Osteoblast (primary cell): ENCODE measurements at places on chromosomes 1 and 21. TPM values are rescaled to one million over a fixed set of nuclear protein-coding genes. Genes with fewer than 3 reads are reported as not detected.
A peak's percentile ranks its signal among the peaks of the same experiment; 100 is the strongest.

- DNase-seq, result no peak
Observed at GRCh38 chr21:25461725-25462124, 145.6 kb downstream of the MRPL39 start.

DNA sequence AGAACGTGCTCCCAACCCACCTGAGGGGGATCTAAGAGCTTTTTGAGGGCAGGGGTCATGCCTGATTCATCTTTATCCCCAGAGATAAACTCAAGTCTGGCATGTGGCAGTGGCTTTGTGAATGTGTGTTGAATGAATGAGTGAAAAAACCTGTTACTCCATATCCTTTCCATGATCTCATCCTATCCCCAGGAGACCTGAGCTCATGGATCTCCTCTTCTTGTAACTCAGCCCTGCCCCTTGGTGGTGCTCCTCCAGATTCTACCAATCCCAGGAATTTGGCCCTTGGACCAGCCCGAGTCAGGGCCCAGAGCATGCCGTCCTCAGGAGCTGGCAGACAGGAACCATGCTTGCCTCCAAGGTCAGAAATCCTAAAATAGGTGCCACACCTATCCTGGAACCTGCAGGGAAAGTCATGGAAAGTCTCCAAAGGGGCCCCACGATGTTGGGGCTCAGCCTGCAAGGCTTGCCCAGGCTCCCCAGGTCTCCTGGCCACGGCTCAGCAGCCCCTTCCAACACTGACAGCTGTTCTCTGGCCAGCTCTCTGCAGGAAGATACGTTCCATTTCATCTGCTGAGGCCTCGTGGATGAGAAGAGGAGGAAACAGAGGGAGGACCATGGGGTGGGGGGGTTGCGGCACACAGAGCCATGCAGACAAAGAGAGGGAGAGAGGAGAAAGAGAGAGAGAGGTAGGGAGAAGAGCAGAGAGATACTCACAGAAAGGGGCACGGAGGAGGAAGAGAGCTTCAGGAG lies 214.6 kb downstream of the TRABD2B start:
- DNase-seq, result peak; percentile 81

DNA sequence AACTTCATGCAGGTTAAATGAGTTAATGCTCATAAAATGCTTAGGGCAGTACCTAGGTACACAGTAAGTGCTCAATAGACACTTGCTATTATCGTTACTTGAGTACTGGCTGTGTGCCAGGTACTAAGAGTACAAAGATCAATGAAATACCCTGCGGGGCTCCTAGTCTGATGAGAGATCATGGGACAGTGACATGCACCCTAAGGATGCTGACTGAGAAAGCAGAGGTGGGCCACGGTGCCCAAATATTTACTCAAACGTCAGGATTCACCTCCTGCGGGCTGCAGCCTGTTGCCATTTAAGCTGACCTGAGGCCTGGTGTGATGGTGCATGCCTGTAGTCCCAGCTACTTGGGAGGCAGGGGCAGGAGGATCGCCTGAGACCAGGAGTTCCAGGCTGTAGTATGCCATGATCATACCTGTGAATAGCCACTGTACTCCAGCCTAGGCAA lies 19.8 kb upstream of the LUZP1 start:
- DNase-seq, result no peak

GRCh38 chr1:21332554-21333311 lies 42.5 kb upstream of the ECE1 start:
- peak; percentile 73 for DNase-seq

- DNase-seq, result no peak
Observed at GRCh38 chr21:42622284-42622683, 31.1 kb upstream of the PDE9A start.

Gene OR2T29
- not detected in 2 replicates for total RNA-seq

DNA sequence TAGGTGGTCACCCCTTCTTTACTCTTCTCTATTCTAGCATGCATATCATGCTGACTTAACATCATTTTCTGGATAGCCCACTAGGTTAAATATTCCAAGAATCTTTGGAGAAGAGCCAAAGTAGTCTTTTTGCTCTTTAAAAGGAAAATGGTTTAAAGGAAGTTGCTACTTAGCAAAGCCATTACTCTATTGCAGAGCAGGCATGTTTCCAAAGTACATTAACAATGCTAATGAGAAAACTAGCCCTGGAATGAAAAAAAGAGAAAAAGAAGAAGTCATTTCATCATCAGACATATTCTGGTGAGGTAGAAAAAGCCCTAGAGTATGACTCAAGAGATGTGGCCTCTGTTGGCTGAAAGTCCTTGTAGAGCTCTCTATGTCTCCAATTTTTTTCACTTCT lies 74.0 kb downstream of the NUF2 start:
- no peak for DNase-seq

DNA sequence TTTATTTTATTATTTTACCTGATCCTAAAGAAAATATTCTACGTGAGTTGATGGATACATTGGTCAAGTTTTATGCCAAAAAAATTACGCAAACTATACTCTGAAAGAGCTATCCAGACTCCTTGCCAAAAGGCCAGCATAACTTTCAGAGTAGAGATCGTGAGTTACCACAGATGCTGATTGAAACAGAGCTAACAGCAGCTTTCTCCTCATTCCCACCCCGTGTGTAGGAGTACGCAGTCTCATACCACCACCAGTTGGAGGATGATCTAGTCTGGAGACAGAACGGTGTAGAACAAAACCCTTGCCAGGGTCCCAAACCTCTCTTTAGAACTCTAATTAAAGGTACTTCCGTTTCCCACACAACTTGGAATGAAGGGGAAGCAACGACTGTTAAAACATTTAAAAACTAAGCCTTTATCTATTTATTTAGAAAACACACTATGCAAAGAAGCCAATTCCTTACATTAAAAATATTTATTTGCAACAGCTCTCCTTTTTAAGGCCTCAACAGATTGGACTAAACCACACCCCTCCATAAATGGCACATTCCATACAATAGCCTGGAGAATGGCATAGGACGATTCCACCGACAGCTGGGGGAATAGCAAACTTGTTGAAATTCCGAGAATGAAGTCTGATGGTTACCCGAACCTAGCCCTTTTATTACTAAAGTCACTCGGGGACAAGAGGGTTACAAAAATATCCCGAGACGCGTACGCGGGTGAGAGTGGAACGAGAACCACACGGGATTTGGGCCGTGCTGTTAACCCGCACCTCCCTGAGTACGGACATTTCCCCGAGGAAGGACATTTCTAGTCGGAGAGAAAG lies 1.4 kb downstream of the NUCKS1 start:
- DNase-seq, result peak; percentile 95
